NK-92 treated with Interleukin-12 subunit alpha and Interleukin-12 subunit beta, amount 100 ng/mL, for 24 hours (cell line): ENCODE measurements at places on chromosomes 12 and 14.

GRCh38 chr12:80186727-80187217 is 87.4 kb downstream of the OTOGL start:
- DNase-seq: peak; percentile 2

DNA sequence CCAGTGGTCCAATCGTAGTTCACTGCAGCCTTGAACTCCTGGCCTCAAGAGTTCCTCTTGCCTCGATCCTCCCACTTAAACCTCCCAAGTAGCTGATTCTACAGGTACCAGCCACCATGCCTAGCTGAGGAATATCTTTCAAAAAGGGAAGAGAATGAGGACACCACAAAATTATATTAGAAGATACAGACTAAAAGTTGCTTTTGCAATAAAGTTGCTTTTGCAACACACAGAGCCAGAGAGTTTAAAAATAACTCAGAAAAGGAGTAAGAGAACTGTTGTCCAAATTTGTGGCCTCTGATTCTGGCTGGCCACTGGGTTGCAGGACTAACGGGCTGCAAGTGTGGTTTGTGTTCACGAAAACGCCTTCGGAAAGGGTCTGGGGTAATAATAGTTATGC is 19.8 kb downstream of the TMEM253 start:
- DNase-seq: no peak

DNA sequence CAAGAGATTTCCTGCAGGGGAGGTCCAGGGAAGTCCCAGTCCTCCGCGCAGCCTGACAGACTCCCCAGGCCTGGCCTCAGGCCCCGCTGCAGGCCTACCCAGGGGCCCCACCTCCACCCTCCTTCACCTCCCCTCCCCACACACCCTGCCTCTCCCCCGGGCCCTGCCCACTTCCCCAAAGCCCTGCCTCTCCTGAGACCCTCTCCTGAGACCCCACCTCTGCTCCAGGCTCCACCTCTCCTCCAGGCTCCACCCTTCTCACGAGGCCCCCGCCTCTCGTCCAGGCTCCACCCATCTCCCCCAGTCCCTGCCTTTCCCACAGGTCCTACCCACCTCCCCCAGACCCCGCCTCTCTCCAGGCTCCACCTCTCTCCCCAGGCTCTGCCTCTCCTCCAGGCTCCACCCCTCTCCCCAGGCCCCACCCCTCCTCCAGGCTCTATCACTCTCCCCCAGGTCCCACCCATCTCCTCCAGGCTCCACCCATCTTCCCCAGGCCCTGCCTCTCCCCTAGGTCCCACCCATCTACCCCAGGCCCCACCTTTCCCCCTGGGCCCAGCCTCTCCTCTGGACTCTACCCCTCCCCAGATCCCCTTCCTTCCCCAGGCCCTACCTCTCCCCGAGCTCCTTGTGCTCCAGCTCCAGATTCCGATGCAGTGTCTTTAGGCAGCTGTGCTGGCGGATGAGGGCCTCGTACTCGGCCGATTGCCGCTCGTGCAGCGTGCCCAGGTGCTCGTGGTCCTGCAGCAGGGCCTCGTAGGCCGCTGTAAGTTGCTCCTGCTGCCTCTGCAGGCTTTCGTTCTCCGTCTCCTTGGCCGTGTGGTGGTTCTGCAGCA is 58.8 kb upstream of the GPR68 start:
- DNase-seq: peak; percentile 11

DNA sequence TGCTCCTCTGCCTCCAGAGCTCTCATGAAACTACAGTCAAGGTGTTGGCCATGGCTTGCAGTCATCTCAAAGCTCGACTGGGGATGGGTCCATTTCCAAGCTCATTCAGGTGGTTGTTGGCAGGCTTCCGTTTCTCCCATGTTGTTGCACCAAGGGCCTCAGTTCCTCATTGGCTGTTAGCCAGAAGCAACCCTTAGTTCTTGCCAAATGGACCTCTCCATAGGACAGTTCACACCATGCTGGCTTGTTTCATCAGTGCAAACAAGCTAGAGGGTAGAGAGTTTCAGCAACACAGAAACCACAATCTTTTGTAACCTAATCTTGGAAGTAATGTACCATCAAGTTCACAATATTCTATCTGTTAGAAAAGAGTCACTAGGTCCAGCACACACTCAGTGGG is 22.7 kb upstream of the PPM1A start:
- DNase-seq: no peak

- no peak for DNase-seq
Measured at GRCh38 chr14:64867182-64867581, 12.5 kb downstream of the SPTB start.

DNA sequence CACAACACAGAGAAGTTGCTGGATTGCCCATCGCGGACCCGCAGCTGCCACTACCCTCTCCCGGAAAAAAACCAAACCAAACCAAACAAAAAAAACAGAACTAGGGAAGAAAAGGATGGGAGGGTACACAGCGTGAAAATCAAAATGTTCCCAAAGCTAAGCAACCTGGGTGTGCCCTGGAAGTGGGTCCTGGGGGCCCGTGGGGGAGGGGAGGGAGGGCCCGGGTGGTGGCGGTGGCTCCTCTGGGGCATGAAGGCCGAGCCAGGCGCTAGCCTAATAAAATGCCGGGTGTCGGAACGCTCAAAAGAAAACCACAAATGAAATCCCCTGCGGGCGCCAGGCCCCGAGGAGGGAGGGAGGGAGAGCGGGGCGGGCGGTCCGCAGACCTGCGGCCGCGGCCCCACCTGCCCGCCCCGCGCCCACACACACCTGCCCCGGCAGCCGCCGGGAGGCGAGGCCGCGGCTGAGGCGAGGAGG is 787 bp downstream of the HECTD4 start:
- DNase-seq: peak; percentile 33

GRCh38 chr14:67673451-67673850 is 981 bp downstream of the VTI1B start:
- no peak for DNase-seq

DNA sequence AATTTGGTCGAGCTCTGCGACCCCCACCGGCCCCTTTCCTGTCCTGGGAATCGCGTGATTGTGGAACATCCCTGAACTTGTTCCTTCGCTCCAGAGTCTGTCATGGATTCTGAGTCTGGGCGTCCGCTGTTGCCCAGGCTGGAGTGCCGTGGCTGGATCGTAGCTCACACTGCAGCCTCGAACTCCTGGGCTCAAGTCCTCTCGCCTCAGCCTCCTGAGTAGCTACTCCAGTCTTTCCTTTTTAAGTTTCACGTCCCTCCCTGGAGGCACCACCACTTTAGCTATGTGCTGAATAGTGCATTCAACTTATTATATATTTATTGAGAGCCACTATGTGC is 698 bp downstream of the ACOT6 start:
- DNase-seq: no peak

DNA sequence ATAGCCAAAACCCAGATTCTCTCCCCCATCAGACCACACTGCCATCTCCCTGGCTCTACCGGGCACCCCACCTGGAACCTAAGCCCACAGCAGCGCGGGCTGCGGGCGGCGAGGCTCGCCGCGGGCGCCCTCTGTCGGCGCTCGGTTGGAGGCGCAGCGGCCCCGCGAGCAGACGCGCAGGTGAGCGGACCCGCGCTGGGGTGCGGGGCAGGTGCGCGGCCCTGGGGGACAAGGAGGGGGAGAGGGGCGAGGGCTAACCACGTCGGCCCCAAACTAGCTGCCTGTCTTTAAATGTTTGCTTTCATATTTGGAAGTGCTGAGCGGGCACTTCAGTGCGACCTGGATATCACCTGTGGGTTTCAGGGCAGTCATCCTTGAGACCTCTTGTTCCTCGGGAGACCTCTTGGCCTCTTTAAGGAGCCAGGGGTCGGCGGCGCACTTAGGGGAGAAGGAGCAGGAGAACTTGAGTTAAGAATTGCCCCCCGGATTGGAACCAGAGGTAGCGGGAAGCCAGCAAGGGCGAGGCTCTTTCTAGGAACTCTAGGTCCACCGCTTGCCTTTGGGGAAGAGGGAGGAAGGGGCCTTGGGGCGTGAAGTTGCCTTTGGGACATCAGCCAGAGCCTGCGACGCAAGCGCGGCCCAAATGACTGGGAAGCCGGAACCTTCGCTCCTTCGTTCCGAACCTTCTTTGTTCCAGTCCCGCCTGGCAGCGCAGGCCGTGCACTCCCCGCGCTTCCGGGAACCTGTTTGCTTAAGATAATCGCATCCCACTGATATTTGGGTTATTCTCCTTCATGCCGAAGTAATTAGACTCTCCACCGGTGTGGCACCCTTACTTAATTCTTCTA is 78.7 kb downstream of the NEDD1 start:
- DNase-seq: no peak

GRCh38 chr14:31207755-31208545 is at the start of gene HECTD1:
Gene HECTD1 (minus strand): TSS chr14:31207793. CDS start chr14:31205936, 1,857 bp downstream.
- peak; percentile 83 for DNase-seq

DNA sequence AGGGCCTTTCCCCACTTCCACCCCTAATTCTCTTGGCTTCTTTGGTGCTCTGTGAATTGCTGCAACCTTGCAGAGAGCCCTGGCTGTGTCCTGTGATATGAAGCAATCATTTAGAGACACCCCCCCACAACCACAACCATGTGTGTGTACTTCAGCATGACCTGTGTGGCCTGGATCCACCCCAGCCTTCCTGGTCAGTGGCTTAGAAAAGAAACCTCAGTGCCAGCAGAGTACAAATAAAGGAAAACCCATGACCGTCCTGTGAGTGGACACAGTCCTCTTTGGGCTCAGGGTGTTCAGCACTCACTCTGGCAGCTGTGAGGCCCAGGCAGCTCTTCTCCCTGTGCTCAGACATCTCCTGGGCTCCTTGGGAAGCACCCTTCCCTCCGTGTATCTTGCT is 206.6 kb upstream of the DIO3 start:
- DNase-seq: no peak

DNA sequence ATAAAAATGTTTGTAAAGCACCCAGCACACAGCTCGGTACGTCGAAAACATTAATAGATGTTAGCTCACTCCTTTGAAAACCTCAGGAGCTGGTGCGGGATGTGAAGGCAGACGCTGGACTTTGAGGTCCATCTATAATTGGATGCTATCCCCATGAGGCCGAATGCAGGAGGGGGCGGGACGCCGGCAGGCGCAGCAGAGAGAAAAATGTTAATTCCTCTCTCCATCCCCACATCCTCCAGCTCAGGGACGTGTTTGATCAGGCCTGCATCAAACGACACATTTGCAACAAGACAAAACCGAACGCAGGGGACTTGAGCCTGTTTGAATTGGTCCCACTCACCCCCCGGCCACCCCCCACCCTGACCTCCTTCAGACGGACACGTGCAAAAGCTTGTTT is 231.0 kb downstream of the RBM19 start:
- no peak for DNase-seq

DNA sequence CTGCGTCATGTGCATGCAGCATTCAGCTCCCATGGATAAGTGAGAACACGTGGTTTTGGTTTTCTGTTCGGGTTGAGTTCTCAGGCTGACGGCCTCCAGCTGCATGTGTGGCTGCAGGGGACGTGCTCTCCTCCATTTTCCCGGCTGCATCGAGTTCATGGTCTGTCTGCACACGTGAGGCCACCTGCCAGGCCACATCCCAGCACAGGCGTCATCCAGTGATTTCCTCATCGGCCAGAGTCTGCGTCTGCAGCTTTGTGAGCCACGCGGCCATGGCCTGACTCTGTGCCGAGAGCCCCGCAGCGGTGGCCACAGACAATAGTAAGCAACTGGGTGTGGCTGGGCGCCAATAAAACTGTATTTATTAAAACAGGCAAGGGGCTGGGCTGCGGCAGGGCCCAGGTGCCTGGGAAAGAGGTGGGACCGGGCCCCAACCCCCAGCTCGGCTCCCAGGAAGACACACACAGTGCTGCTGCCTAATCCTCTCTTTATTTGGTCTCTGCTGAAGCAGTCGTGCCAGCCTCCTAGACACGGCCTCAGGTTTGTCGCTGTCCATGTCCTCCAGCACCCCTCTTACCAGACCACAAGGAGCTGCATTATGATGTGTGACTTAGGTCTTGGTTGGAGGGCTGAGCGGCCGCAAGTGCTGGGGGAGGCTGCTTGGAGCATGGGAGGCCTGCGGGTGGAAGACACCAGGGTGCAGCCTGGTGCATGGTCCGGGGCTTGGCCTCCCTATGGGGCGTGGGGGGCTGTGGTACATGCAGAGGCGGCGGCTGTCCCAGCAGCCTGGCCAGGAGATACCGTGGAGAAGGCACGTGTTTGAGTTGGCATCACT is 52.0 kb downstream of the NOC4L start:
- DNase-seq: no peak

GRCh38 chr14:75752907-75753594 is 92.0 kb downstream of the TTLL5 start:
- no peak for DNase-seq

GRCh38 chr12:11965258-11965910 is 105.4 kb upstream of the BCL2L14 start:
- DNase-seq: no peak

GRCh38 chr12:22034709-22035506 is 11.1 kb upstream of the CMAS start:
- DNase-seq: no peak

DNA sequence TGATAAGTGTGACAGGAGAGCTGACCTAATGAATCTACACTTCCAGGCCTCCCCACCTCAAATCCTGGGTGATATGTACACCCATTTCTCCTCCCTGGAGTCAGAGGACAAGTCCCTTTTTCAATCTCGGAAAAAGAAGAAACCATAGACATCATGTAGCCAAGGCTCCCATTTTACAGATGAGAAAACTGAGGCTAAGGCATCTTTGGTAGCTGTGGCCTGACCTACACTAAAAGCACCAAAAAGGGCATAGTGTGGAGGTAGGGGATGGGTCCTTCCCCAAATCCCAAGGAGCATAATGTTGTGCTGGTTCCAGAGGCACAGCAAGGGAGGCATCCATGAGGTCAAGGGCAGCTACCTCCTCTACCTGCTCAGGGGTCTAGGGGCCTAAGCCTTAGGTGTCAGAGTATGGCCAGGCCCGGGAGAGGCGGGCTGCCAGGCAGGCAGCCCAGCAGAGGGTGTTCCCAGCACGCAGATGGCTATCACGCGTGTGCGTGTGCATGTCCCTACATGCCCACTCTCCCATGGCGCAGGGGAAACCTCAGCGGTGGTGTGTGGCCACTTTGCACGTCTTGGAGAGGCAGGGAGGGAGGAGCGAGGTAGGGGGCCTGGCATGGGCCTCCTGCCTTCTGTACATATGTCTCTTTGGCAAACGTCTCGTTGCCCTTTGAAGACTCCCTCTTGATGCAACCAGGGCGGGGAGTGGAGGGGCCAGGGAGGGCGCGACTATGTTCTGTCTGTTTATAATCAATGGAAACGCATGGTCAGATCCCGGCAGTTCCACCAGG is 2.5 kb downstream of the PGF start:
- DNase-seq: no peak

- DNase-seq: no peak
Measured at GRCh38 chr14:91545946-91546716, 36.0 kb upstream of the PPP4R3A start.

- DNase-seq: no peak
Measured at GRCh38 chr14:101478796-101479410, 82.4 kb upstream of the DIO3 start.

DNA sequence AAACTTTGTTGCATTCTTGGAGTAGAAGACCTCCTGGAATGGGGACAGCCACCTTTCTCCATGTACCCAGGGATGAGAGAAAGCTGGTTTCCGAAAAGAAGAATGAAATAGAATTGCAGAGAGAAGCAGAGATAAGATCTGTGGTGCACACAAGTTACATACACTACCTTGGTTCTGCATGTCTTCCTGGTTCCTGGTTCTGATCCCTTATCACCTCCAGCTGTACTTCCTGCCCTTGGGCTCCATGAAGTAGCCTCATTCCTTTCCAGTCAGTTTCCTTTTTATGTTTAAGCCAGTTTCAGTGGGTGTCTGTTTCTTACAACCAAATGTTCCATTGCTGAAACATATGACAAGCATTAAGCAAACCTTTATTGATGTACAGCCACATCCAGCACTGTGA is 69.3 kb downstream of the FBXW8 start:
- DNase-seq: no peak
